ENCODE measurements at places on chromosomes 13 and 19. TPM values are rescaled to one million over a fixed set of nuclear protein-coding genes. Genes with fewer than 3 reads are reported as not detected.
A peak's percentile ranks its signal among the peaks of the same experiment; 100 is the strongest.

Gene LGALS4
- 1.7 TPM for total RNA-seq

Gene TOMM40
- 17.6 TPM for total RNA-seq

Gene SDHAF1
- 19.7 TPM for total RNA-seq

Gene RDH8
- not detected for total RNA-seq

Gene ZFP14
- 3.8 TPM for total RNA-seq

DNA sequence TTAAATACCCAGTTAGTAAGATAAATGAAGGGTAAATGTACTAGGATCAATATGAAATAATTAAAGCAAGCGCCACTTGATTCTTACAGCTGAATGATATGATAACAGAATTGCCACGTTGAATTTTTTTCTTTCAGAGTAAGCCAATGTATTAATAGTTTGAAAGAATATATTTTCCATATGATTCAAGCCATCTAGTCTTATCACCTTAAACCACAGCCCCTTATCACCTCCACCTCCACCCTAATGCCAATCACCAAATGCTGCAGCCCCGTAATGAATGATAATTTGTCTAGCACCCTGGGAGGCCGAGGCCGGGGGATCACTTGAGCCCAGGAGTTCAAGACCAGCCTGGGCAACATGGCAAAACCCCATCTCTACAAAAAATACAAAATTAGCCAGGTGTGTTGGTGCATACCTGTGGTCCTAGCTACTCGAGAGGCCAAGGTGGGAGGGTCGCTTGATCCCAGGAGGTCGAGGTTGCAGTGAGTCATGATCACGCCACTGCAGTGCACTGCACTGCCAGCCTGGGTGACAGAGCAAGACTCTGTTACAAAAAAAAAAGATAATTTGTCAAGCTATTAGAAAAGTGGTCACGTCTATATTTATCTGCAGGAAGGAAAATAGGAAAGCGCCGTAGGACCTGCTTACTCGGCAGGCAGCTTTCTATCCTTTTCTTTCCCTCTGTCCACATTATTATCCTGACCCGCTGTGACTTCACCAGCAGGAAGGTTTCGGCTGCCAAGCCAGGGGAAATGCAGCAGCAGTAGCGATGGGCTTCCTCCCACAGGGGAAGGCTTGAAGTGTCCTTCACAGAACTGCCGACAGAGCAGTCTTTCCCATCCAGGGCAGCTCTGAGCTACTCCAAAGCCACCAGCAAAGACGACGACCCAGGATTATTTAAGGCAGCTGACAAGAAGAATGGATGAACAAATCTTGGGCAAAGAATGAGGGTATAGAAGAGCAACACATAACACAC, 19.7 kb upstream of the CLN5 start:
- no peak overlapping the region for H3K4me3 ChIP-seq
- H3K27ac ChIP-seq = no peak overlapping the region
- H3K36me3 ChIP-seq = no peaks in the 10 kb centered on the region
- DNase-seq = peak; percentile 15
- no peaks in the 10 kb centered on the region for H3K27me3 ChIP-seq

DNA sequence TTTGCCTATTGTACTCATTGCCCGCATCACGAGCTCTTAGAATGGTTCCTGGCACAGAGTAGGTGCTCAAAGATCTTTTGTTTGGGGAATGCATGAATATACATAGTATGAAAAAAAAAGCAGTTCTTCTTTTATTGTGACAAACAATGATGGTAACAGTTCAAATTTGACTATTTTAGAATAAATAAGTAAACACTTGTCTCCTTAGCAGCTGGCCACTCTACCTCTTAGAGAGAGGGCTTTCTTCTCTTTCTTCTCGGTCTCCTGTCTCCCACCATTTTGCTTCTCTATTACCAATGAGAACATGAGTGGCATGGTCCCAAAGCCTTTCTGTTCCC, 639 bp upstream of the SLAIN1 start:
- peak overlapping the region; percentile 58 for H3K4me3 ChIP-seq
- H3K27me3 ChIP-seq = no peaks in the 10 kb centered on the region
- H3K27ac ChIP-seq = peak overlapping the region; percentile 88
- no peaks in the 10 kb centered on the region for H3K4me1 ChIP-seq
- no peaks in the 10 kb centered on the region for H3K36me3 ChIP-seq

DNA sequence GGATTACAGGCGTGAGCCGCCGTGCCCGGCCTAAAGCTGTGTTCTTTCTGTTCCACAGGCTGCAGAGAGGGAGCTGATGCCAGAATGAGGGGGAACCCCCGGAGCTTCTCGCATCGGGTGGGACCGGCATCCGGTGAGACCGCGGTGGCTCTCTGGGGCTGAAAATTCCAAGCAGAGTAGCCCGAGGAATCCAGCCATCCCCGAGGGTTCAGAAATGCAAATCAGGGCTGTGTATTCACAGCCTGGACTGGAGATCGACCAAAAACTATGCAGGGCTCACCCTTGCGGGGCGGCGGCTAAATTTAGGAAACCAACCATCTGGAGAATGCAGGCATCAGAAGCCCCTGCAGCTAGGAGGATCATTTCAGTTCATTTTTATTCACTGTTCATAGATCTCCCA, 99.2 kb downstream of the GNG7 start:
- no peak for DNase-seq
- peak overlapping the region; percentile 74 for H3K27ac ChIP-seq
- peaks cover 2% of the 10 kb centered on the region for H3K4me1 ChIP-seq
- peaks cover 7% of the 10 kb centered on the region for H3K27me3 ChIP-seq

All from lung (tissue), 17 donors.